ENCODE measurements at places on chromosomes 11 and 22. TPM values are rescaled to one million over a fixed set of nuclear protein-coding genes. Genes with fewer than 3 reads are reported as not detected.
A peak's percentile ranks its signal among the peaks of the same experiment; 100 is the strongest.

C11orf86 gene
- total RNA-seq, result 0.29 TPM

GSTT2B gene
- total RNA-seq, result 0.89 TPM

MAPK8IP1 gene
- total RNA-seq, result 4.0 TPM

CHST1 gene
- not detected for total RNA-seq

PPARA gene
- total RNA-seq, result 14.6 TPM

DNA sequence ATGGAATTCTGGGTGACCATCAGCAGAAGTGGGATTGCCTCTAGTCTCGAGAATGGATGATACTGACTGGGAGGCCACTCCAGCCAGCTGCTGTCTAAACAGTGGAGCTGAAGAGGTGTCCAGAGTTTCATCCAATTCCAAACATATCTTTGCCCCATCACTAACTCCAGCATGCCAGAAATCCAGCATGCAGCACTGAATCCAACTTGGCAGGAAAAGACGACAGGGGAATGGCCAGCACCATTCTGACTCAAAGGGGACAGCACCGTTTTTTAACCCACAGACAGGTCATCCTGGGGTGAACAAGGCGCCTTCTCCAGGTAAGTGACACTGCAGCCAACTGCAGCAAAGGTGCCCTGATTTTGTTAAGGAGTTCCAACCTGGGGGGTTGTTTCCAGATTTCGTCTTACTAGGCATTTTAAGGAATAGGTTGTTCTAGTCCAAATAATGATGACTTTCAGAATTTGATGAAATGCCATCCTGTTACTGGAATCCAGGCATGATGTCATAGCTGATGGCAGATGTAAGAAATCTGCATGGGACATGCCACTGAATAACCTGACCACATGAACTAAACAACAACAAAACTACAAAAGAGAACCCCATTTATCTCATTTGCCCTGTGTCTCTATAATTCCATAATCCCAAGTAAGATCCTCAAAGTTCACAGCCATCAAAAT lies 32.3 kb downstream of the FEZ1 start:
- no peak for DNase-seq

GRCh38 chr11:110919241-110919922 lies 207.1 kb upstream of the ARHGAP20 start:
- no peak for DNase-seq

DNA sequence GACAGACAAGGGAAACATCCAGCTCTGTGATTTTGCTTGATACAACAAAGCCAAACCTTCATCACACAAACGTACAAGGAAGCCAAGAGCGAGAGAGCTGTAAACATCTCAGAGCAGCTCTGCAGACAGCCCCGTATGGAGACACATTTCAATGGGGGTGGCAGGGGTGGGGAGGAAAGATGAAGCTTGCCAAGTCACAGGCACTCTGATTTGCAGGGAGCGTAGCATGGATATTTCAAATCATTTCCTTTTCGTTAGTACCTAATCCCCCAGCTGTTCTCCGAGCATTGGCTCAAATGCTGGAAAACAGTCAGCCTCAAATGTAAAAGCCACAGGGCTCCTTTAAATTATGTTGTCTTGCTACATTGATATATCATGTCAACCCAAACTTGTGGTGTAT lies 458.9 kb upstream of the CADM1 start:
- DNase-seq, result no peak

GRCh38 chr11:36195496-36196354 lies 93.5 kb downstream of the COMMD9 start:
- DNase-seq, result no peak

GRCh38 chr11:134252346-134253187 lies 585 bp downstream of the THYN1 start:
- peak; percentile 17 for DNase-seq

DNA sequence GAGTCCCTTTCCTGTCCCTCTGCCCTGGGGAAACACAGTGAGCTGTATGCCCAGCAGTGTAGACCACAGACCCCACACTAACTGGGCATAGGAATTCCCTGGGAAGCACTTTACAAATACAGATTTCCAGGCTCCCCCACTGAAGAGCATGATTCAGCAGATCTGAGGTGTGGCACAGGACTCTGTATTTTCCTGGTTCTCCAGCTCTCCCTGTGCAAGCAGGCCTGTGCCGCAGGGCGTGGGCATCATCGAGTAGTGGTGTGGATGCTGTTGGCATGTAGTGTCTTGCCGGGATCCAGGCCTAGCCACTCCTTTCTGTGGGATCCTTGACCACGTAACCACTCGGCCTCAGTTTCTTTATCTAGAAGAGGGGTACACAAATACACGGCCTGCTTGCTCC lies 49.9 kb downstream of the GALNT18 start:
- DNase-seq, result no peak

DNA sequence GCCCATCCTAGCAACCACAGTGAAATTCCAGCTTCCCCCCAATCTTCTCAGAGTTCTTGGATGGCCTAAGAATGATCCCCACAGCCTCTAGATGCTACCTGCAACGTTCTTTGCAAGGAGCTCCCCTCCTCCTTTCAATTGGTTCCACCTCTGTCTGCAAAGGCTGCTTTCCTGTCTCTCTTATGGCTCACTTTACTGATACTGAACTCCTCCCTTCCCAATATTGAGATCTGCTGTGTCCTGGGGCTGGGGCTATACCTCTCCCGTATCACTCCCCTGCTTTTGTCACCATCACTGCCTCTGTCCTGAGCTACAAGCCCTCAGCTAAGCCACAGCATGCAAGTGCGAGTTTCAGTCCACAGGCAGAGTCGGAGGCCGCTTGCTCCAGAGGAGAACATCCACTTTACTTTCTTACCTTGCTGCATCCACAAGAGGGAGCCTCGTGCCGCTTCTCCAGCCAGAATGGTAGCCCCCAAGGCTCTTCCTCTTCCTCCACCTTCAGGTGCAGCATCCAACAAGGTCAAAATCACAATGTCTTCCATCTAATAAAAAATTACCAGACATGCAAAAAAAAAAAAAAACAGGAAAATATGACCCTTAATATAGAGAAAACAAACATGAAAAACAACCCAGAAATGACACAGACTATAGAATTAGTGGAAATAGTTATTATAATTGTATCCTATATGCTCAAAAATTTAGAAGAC lies 48.6 kb upstream of the TMEM45B start:
- DNase-seq, result peak; percentile 77

- DNase-seq, result no peak
These were observed 55.7 kb downstream of the LINC01488 start for GRCh38 chr11:69537126-69537525.

- no peak for DNase-seq
These were observed 32.6 kb downstream of the RRP8 start for GRCh38 chr11:6570691-6571427.

DNA sequence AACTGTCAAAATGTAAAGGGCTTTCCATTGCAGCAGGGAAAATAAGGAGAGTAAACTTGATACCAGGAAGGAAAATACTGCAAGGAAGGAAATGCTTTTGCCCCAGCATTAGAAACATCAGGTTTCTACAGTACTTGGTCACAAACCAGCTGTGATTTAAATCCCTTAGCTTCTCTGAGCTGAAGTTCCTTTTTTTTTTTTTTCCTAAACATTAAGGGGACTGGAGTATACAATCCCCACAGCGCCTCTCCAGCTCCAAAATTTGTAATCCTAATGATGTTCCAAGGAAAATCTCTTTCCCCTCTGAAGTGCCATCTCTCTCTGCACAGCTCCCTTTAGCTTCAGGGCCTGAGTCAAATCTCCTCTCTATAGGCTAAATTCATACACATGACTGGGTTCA lies 220.5 kb upstream of the PITPNB start:
- DNase-seq, result no peak

- no peak for DNase-seq
These were observed 13.5 kb downstream of the DCPS start for GRCh38 chr11:126317432-126317755.

GRCh38 chr22:32623943-32624342 lies 149.3 kb downstream of the FBXO7 start:
- DNase-seq, result no peak

DNA sequence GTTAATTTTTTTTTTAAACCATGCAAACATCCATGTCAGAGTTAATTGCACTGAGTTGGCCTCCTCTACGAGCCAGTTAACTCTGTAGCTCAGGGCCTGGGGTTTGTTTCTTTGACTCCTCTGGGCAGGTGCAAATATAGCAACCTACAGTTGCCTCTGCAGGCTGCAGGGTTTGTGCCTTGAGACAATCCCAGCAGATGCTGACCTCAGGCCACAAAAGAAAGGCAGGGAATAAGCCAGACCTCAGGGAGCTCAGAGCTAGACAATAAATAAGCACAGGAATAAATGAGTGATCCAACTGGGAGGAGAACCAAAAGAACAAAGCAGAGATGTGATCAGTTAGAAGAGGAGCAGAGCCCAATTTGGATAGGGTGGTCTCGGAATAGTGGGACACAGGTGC lies 390.8 kb downstream of the SHANK2 start:
- DNase-seq, result no peak

GRCh38 chr22:30538280-30538679 lies 8.3 kb downstream of the SEC14L6 start:
- no peak for DNase-seq

GRCh38 chr11:91959411-91959810 lies 265.2 kb upstream of the FAT3 start:
- no peak for DNase-seq

DNA sequence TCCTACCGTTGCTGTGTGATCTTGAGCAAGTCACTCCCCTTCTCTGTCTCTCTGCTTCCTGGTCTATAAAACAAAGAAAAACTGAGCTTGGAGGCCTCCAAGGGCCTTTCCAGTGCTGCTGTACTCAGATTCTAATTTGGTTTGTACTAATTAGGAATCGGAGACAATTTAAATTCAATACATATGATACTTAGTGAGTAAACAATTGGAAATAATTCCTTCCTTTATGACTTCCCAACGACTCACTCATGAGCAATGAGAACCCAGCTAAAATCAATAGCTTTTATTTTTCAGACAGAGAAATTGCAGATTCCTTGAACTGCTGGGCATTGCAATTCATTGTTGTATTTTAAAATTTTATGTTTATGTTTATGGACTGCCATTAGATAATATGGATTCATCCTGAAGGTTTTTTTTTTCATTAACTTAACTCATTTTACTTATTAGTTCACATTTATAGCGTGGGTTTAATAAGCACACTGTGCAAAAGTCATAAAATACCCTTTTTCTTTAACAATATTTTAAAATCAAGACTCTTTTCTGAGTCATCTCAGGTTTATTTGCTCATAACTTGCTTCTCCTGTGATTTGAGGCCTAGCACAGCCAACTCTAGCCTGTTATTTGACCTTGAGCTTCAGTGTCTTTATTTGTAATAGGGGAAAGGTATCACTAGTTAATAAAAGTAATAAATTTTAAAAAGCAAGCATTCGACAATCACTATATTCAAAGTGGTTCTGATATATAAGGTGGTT lies 95.8 kb downstream of the TP53I11 start:
- DNase-seq, result no peak

DNA sequence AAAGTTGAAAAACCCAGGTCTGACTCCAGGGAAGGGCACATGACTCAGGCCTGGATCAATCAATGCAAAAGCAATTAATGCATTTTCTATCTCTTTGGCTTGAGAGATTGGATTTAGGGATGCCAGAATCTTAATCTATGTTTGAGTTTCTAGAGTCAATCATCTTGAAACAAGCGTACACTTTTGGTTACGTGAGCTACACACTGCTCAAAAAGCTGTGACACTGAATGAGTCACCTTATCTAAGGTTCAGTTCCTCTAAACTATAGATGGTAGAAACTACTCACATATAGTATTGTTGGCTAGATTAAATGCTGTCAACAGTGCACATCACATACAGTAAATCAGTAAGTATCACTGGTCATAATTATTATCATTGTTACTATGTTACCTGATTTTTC lies 24.2 kb downstream of the MRE11 start:
- no peak for DNase-seq

DNA sequence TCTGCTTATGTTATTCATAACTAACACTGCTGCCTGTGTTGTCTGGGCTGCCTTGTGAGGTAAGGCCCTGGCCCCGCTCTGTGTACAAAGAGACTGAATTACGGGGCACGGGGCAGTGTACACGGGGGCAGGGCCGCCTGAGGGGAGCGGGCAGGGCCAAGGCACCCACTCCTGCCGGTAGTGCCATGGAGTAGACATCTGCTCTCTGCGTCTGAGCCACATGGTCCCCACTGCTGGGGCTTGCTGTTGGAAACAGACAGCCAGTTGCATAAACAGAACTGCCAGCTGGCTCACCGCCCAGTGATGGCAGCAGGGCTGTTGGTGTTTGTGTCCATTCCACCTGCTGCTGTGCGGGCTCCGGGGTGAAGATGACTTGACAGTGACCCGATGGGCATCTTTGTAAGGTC lies 19.8 kb downstream of the FAM118A start:
- DNase-seq, result no peak

- no peak for DNase-seq
These were observed 67.6 kb downstream of the PIWIL3 start for GRCh38 chr22:24706732-24707469.
